ENCODE measurements at places on chromosomes 2 and 18.

GRCh38 chr2:69561101-69561500 is 82.4 kb downstream of the AAK1 start:
- no peak for DNase-seq

- DNase-seq = no peak
Observed at GRCh38 chr2:195027947-195028346, 629.1 kb upstream of the SLC39A10 start.

GRCh38 chr18:27843783-27844777 is 332.9 kb downstream of the CDH2 start:
- DNase-seq = no peak

- DNase-seq = no peak
Observed at GRCh38 chr2:26942543-26943295, 27.7 kb upstream of the MAPRE3 start.

- DNase-seq = no peak
Observed at GRCh38 chr2:160252900-160253299, 52.8 kb upstream of the ITGB6 start.

GRCh38 chr18:73119574-73119973 is 251.8 kb upstream of the NETO1 start:
- no peak for DNase-seq

GRCh38 chr18:46555724-46556123 is 101.3 kb downstream of the LOXHD1 start:
- no peak for DNase-seq

- DNase-seq = no peak
Observed at GRCh38 chr2:8138525-8138922, 543.3 kb upstream of the ID2 start.

GRCh38 chr2:140210963-140211362 is 1430.8 kb upstream of the NXPH2 start:
- no peak for DNase-seq

- DNase-seq = no peak
Observed at GRCh38 chr2:26356111-26356510, 9.5 kb upstream of the ADGRF3 start.

DNA sequence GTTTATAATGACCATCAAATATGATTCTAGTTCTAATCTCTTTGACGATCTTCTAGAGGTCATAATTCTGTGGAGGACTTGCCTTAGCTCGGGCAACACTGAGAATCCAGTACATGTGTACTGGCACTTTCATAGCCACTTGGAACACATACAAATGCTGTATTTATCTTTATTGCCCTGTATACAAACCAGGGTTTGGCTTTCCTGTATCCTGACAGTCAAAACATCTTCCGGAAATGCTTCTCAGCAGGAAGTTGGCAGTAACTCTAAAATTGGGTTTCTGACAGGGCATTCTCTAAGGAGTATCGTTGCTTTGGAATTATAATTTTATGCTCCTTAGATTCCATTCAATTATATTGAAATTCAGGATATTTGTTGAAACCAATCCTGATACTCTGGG is 643.6 kb downstream of the NRXN1 start:
- no peak for DNase-seq

DNA sequence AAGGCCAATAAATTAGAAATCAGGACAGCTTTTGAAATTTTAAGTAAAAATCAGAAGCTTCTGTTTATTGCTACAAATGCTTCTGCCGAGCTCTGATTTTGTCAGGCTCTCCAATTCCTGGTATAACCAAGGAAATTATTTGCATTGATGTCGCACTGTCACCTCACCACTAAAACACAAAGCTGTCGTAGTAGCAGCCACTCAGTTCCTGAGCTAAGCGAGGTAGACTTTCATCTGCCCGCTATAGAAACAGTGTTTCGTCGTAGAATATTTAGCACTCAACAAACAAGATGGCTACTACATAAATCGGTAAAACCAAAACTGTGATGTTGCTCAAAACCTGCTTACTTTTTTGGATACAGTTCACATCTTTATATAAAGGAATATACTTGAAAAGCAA is 141.3 kb upstream of the FOSL2 start:
- no peak for DNase-seq

- no peak for DNase-seq
Observed at GRCh38 chr2:216994353-216994854, 134.5 kb upstream of the TNP1 start.

DNA sequence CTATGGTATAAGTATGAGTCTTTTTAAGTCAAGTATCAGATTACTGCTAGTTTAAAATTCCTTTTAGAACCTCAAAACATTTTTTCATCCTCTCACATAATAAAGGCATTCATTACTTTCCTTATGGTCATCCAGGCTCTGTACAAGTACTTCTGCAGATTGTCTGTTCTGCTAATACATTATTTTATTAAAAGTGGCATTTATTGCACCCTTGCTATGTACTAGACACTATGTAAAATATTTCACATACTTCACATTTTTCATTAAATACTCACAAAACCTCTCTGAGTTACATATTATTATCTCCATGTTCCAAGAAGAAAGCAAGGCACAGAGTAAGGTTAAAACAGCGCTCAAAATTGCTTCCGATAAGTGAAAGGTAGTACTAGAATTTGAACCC is 84.1 kb downstream of the RAPH1 start:
- no peak for DNase-seq

DNA sequence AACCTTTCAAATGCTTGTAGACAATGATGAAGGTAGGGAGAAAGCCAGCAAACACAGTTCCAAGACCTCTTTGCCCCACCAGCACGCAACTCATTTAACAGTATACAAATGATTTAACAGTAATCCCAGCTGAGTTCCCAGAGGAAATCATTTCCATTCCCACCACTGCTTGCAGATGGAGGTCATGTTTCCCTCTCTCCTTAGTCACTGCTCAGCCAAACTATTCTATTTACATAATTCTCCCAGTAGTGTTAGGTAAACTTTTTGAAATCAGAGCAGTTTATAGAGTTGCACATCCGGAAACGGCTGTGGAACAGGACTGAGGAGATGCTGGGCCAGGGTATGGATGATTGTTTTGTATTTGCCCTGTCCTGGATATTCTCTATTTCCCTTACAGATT is 328.5 kb downstream of the FIGN start:
- DNase-seq = no peak

DNA sequence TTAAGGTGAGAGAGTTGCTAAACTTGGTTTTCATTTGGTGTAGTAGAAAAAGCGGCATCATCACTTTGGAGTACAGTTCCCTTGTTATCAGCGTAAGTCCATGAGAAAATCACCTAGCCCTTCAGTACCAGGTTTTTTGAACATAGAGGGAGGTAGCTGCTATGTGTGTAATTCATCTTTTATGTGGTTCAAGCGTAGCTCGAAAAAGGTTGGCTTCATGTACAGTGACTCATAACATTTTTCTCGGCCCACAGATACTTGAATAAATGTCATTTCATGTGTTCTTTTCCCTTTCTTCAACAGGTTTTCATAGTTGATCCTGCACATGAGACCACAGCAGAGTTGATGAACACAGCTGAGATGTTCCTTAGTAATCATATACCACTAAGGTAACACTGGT is 43.6 kb downstream of the UGGT1 start:
- DNase-seq = no peak

DNA sequence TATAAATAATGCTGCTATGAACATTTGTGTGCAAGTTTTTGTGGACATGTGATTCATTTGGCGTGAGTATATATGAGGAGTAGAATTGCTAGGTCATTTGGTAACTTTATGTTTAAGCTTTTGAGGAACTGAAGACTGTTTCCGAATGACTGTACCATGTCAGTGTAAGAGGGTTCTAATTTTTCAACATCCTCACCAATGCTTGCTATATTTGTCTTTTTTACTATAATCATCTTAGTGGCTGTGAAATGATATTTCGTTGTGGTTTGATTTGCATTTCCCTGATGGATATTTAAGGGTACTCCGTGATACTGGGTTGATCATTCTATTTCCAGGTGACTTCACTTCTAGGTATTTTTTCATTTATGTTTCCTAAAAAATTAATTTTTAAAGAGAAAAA is 241.1 kb downstream of the BCL2 start:
- DNase-seq = no peak

DNA sequence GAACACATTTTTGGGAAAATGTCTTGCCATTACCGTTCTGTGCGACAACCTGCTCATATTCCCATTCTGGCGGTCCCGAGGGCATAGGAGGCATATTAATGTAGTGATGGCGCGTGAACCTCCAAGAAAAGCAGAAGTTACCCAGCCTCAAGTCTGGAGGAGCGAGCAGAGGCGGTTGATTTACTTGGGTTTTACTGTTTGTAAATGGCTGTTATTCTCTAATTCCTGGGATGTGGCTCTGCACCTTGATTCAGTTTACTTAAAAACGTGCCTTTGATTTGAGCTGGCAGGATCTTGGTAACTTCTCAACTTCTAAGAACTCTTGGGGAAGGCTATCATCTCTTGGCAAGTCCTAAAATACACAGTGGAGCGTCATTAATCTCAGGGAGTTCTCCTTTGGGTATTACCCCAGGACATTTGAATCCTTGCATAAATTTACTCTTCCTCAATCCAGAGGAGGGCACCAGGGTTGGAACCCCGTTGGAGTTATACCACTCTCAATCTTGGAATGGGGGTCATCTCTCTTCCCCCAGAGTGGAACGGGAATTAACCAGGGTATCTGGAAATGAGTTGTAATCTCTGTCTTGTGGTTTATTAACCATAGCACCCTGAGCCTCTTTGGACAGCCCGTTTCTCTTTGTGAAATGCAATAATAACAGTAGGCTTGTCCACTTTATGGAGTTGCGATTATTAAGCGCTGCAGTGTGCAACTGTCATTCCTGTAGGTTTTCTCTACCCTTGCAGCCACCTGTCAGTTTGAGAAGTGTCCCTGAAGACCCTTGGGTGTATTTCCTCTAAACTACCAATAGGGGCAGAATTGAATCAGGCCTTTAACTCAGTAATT is 2.1 kb downstream of the HK2 start:
- peak; percentile 28 for DNase-seq

DNA sequence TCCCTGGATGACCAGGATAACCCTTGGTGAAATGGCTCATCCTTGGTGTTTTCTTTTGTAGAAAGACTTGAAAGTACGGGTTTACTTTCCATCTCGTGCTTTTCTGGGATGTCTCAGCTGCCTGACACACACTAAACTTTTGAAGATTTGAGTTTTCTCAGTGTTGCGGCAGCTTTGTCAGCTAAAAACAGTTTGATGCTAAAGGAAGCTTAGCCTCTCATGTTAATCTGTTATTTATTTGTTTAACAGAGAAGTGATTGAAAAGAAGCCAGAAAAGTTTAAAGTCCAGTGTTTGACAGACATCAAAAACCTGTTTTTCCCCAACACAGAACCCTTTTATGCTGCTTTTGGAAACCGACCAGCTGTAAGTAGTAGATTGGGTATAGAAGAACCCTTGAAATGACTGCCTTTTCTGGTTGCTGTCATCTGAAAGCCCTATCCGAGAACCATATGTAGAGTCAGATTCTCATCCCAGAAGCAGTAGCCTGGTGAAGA is 72.8 kb downstream of the LPIN1 start:
- no peak for DNase-seq

DNA sequence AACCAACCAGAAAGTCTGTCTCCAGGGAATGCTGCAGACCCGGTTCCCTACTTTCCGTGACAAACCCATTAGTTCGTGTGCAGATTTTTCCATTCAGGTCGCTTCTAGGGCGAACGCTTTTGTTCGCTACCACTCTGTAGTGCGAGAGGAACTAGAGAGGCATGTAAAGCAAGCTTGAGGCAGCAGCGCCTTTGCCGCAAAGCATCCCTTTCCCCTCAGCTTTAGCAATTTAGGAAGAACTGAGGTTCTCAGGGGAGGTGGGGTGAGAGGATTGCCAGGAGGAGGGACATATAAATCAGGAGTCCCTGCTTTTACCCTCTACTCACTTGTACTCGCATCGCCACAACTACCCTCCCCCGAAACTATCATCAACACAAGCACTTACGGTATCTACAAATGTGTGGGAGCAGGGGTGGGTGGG is 748 bp upstream of the ZNF804A start:
- DNase-seq = no peak

- DNase-seq = no peak
Observed at GRCh38 chr2:86300496-86300895, 36.9 kb downstream of the REEP1 start.

- no peak for DNase-seq
Observed at GRCh38 chr18:36813824-36814223, 15.0 kb downstream of the TPGS2 start.

DNA sequence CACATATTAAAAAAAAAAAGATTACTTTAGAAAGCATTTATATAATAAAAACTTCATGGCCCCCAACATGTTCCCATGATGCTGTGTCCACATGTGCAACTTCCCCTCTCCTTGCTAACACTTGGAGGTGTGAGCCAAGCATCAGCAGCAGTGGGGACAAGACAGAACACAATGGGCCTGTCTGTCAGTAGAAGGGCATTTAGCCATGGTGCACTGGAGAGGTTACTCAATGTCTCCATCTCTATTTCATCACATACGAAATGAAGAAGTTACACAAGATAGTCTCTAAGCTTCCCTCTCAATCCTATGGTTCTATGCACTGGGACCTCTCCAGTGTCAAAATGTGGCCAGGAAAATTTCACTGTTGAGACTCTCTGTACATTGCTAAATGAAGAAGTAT is 2.5 kb downstream of the VIT start:
- no peak for DNase-seq

GRCh38 chr2:43559391-43560230 is 36.2 kb downstream of the THADA start:
- DNase-seq = no peak

- DNase-seq = no peak
Observed at GRCh38 chr2:21890041-21890440, 766.3 kb downstream of the TDRD15 start.

- no peak for DNase-seq
Observed at GRCh38 chr18:5728531-5728930, 166.8 kb downstream of the TMEM200C start.

DNA sequence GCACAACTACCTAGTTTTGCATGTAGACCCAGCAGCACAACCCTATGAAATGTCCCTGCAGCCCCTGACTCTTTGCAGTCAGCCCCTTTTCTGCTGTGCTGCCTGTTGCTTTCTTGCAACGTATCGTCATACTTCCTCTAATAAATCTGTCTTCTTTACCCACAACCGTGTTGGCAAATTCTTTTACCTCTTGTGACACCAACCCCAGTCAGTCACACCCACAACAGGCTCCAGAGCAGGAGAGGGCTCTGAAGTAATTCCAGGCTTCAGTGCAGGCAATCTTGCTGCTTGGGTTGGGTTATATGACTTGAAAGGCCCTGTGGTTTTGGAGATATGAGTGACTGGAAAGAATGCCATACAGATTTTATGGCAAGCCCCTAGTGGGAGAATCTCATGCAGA is 79.1 kb upstream of the KCNH7 start:
- DNase-seq = no peak

DNA sequence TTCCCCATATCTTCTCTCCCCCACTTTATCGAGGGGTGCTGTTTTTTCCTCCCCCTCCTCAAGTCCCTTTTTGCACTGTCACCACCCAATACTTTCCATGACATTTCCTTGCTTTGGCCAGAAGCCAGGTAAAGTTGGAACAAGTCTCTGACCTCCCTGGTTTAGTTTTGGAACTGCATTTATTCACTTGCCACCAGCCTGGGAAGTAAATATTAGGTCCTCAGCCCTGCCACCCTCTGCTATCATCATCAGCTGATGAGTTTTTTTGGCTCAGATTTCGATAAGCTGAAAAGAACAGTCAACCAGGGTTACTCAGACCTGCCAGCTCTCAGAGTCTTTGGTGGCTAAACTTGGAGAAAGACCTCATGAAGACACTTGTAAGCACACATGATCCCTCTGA is 47.0 kb downstream of the DHRS9 start:
- no peak for DNase-seq
